Neural progenitor cell (in vitro differentiated cells): ENCODE measurements at places on chromosomes 1 and 21.

DNA sequence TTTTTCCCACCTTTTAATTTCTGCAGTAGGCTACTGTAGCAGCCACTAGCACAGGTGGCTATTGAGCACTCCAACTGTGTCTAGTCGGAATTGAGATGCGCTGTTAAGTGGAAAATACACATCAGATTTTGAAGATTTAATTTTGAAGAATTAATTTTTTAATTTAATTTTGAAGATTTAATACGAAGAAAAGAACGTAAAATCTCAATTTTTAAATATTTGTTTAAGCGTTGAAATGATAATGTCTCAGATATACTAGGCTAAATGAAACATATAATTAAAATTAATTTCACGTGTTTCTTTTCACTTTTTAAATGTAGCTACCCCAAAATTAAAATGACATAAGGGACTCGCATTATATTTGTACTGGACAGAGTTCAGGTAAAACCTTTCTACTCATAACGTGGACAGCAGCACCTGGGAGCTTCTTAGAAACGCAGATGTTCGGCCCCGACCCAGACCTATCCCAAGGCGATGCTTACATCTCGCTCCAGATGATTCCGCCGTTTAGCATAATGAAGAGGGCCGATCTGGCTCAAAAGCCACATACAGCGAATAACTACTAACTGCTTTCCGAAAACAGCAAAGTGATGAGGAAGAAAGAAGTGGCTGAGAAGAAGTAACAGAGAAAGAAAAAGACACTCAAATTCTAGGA is 717 bp downstream of the CRYZL1 start:
- DNase-seq, result peak; percentile 43

GRCh38 chr1:21951226-21951870 is 14.2 kb upstream of the HSPG2 start:
- peak; percentile 1 for DNase-seq

DNA sequence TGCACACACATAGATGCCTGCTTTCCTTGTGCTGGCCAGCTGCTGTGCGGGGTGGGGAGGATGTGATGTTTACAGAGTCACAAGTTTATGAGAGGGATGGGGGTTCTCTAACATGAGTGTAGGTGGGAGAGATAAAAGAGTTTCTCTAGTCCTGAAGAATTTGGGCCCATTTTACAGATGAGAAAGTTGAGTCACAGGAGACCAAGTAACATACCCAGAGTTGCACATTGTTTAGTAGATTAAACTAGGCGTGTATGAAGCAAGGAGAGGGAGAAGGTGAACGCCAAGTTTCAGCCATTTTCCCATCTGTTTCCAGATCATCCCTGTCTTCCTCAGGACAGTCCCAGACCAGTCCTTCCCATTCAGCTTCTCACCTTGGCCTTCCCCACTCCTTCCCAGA is 126.7 kb downstream of the EPHB2 start:
- DNase-seq, result no peak

GRCh38 chr1:59743324-59744091 is 71.2 kb upstream of the HOOK1 start:
- DNase-seq, result no peak

DNA sequence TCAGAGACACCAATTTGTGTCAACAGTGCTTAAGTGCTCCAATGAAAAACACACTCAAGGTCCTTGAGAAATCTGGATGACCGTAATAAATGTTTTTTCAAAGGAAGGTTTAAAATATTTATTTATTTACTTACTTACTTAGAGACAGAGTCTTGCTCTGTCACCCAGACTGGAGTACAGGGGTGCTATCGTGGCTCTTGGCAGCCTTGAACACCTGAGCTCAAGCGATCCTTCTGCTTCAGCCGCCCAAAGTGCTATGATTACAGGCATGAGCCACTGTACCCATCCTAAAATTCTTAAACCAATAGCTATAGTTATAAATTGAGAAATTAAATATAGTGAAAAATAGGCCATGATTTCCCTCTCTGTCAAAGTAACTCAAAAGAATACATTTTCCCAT is 17.3 kb upstream of the ERICH3 start:
- no peak for DNase-seq
